ENCODE measurements at places on chromosomes 6 and 20.

DNA sequence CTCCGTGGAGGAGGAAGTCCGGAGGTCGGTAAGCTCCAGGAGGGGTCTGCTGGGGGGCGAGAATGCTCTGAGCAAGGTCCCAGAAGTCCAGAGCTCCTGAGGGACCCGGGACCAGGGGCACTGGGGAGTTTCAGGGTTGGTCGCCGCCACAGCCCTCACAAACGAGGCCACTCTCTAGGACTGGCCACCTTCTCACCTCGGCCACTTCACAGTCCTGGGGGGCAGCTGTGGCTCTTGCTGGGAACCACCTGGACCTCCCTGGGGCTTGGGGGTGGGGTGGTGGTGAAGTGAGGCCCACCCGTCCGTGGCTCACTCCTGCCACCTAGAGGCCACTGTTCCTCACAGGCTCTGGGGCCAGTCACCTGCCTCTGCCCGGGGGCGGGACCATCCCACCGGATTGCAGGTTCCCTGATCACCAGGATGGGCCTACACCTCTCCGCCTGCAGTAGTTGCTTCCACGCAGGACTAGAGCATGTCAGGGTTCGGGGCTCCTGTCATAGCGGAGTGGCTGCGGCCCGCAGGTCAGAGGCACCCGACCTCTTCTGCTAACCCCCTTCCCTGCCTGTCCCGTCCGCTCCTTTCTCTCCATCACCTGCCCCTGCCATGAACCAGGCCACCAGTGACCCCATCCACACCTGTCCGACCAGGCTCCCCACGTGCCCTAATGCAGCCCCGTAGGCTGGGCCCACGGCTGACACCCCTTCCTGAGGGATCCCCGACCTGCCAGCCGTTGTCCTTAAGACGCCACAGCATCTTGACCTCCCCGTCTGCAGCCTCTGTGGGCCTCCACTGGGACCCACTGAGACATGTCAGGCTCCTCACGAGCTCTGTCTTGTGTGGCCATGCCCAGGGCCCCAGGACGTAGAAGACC lies 5.1 kb upstream of the TCEA2 start:
- peak; percentile 84 for DNase-seq

DNA sequence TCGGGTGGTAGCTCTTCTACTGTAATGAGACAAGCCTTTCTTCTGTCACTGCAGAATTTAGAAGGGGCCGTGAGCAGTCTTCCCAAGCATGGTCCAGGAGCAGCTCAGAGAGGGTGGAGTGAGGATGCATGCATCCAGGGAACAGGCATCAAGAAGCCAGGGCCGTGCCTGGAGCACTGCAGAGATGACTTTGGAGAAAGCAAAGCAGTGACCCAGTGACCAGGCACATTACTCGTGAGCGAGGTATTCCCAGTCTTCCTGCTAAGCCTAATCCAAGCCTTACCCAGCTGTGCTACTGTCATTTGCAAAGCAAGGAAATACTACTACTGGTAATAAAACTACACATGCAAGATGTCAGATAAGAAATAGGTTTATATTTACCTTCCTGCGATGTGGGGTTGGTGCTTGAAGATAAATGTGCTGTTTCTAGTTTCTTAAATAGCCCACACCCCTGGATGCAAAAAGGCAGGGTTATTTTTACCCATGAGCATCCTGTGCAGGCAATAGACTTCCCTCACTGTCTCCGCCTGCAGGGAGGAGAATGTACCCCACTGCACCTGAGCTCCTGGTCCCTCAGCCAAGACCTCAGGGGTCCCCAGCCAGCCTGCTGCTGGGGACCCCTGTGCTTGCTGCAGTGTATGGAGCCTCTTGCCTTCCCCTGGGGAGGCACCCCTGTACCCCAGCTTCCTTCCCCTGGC lies 62.9 kb downstream of the SSR1 start:
- no peak for DNase-seq

- peak; percentile 54 for DNase-seq
These were observed 684 bp downstream of the PAQR8 start for GRCh38 chr6:52362443-52363227.

DNA sequence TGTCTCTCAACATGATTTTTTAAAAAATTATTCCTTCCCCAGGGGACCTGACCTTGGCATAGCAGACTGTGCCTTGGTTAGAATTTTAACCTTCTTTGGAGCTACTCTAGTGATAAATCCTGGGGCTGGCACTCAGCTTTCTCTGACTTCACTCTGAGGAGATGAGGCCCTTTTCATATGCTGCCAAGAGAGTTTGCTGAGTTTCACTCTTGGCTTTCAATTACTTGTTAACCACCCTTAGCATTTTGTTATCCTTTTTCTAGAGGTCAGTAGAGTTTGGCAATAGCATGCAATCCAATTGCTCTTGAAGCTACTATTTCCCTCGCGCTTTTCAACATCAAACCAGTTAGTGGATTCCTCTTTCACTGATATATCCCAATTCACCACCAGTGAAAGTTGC lies 920.3 kb downstream of the EYS start:
- no peak for DNase-seq

GRCh38 chr6:2542858-2543218 lies 207.9 kb downstream of the MYLK4 start:
- DNase-seq: peak; percentile 89

DNA sequence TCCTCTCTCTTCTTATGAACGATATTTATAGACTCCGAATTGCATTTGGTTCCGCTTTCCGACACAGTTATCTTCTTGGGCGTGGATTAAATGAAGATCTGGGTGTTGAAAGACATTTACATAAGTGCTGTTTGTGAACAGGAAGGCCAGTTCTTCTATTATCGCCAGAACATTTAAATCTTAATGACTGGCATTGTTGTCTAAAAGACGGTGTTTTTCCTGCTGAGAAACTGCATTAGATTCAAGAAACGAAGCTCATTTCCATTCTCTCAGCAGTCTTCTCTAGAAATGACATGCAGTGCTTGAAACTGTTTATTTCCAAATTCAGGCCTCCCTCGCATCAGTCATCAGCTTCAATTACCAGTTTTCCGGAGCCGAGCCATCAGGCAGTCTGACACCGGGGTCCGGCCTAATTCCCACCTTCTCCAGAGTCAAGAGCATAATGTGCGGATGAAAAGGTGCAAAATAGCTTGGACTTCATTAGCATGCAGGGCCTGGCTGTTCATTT lies 16.0 kb downstream of the LINC00237 start:
- no peak for DNase-seq

GRCh38 chr6:145844933-145845540 lies 30.4 kb upstream of the FBXO30 start:
- DNase-seq: no peak

DNA sequence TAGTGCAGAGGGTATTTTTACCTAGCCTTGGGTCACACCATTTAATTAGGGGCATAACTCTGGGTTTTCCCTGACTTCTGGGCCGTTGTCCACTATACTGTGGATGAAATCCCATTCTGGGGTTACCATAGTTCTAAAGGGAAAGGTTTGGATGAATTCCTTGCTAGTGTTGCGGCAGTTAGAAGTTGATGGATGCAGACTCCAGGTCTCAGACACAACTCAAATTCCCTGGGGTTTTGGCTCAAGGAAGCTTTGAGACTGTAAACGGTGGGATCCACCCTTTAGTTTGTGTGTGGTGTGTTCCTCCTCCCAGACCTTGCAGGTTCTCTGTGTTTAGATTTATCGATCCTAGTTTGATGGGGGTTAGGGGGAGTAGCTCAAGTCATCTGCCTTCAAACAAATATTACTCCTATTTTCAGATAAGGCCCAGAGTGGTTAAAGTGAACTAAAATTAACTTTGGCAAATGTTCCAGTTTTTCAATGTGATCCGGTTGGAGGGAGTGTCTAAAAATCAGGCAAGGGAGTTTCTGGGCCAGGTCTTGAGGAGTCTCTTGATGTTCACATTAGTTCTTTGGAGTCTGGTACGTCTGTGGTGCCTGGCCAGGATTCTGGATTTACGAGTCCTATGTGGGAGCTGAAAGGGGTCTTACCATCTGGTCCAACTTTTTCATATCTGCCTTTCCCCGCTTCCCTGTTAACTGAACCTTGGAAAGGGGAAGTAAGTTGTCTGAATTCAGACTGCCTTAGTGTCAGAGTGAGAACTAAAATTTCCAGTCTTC lies 1.5 kb downstream of the RALY start:
- no peak for DNase-seq

DNA sequence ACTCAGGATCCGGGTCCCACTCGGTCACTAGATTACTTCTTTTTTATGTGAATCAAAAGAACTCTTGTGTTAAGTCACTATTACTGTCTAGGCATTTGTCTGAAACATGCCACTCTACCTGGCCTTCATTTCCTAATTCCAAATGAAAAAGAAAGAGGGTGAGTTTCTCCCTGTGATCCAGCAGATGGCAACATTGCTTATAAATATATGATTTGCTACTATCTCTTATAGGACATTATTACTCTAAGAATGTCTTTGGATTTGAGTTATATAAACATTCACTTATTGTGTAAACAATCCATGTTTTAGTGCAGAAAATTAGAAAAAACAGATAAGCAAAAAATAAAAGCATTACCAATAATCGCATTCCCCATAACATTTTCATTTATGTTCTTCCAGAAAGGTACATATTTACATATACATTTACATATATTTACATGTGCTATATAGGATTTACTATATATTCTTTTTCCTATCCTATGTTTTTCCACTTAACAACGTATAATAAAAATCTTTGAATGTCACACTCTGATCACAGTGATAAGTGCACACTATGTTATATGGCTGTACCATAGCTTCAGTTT lies 66.9 kb downstream of the FAXC start:
- peak; percentile 5 for DNase-seq

- no peak for DNase-seq
These were observed 10.9 kb upstream of the ANKEF1 start for GRCh38 chr20:10023911-10024310.

DNA sequence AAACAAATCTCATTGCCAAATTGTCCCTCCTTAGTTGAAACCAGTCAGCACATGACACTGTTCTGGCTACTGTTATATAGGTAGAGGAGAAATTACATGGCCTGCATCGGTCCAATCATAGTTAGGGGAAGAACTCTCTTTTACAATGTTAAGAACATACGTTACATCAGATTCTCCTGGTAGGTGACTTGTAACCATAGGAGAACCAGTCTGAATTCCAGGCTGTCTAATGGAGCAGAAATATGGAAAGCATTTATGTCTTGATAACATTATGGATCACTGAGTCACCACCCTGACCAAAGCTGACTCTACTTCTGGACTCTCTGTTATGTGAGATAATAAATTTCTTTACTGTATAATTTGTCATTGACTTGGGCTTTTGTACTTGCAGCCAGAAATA lies 40.9 kb downstream of the HTR1E start:
- no peak for DNase-seq

- DNase-seq: no peak
These were observed 87.6 kb downstream of the FOXA2 start for GRCh38 chr20:22496817-22497216.

GRCh38 chr6:136382676-136383252 lies 93.1 kb upstream of the BCLAF1 start:
- DNase-seq: no peak

DNA sequence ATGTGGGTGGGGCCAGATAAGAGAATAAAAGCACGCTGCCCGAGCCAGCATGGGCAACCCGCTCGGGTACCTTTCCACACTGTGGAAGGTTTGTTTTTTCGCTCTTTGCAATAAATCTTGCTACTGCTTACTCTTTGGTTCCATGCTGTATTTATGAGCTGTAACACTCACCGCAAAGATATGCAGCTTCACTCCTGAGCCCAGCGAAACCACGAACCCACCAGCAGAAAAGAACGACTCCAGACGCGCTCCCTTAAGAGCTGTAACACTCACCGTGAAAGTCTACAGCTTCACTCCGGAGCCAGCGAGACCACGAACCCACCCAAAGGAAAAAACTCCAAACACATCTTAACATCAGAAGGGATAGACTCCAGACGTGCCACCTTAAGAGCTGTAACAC lies 76.7 kb downstream of the TFAP2A start:
- DNase-seq: no peak

DNA sequence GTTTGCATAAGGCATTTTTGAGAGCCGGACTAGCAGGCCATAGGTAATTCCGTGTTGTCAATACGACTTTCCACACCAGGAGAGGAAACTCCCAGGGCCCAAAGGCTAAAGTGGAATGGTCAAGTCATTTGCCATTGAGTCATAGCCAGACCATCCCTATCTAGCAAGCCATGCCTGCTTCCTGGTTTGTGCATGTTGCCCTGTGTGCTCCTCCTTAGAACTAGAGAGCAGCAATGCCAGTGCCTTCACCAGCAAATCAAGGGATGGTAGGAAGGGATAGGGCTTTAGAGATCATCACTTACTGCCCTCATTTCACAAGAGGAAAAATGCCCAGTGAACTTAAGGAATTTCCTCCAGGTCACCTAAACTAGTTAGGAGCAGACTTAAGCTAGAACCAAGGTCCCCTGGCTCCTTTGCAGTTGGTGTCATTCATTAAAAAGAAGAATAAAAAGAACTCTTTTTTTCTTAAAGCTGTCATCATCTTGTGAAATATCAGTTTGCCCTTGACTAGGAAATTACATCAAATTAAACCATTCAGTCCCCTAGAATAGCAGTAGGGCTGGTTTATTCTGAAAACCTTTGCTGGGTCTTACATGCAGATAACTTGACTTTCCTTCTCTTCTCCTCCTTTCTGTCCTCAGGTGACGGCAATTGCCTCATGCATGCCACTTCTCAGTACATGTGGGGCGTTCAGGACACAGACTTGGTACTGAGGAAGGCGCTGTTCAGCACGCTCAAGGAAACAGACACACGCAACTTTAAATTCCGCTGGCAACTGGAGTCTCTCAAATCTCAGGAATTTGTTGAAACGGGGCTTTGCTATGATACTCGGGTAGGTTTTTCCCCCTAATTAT lies 7.4 kb downstream of the TNFAIP3 start:
- no peak for DNase-seq

DNA sequence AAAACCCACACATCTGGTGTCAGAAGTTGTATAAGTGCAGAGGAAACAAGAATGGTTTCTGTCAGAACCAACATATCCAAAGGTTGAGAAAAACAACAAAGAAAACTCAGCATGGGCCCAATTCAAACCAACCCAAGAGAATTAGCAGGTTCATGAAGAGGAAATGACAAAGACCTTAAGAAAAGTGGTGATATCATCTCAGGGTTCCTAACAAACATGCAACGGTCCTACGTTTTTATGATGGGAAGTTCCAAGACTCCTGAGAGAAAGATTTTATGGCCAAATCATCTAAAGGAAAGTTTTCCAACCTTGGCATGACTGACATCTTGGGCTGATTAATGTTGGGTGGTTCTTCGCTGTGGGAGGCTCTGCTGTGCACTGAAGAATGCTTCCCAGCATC lies 23.0 kb downstream of the TFB1M start:
- no peak for DNase-seq

DNA sequence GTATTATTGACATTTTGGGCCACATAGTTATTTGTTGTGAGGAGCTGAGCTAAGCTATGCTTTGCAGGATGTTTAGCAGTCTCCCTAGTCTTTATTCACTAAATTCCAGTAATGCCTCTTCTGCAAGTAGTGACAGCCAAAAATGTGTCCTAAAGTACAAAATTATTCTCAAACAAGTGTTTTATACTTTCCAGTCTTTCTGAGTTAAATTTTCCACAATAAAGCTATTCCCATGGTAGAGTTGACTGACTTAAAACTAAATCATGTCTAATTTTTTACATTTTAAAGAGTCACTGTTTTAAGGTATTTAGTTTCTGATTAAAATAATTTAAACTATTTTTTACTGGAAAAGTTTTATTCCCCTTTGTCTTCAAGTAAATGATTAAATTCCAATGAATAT lies 717.8 kb upstream of the HS3ST5 start:
- DNase-seq: no peak

- DNase-seq: no peak
These were observed 20.0 kb downstream of the RNF144B start for GRCh38 chr6:18406955-18407749.

- DNase-seq: no peak
These were observed 3.5 kb downstream of the MCM9 start for GRCh38 chr6:118931436-118931835.
